CD4-positive, alpha-beta T cell treated with Interleukin-10 for 1 hour (primary cell): ENCODE measurements at places on chromosomes 5 and 9.

DNA sequence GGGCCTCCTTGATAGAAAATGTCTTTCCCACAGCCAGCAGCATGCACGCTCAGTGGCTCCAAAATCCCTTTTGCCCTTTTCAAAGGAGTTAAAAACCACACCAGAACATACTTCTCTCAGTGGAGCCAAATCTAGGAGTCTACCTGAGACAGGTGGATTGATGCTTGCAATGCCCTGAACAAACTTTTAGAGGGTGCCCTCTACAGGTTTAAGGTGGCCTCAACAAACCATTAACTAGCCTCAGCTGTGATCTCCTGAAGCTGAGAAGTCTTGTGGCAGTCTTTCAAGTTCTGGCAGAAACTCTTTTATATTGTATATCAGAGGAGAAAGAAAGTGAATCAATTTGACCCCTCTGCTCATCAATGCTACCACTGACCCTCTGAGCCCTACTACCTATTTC, 125.4 kb downstream of the MED27 start:
- DNase-seq, result no peak

- peak; percentile 57 for DNase-seq
Observed at GRCh38 chr9:127862075-127863011, 7.9 kb upstream of the ENG start.

- DNase-seq, result peak; percentile 72
Observed at GRCh38 chr9:133532937-133533668, 1.4 kb upstream of the ADAMTSL2 start.

GRCh38 chr9:114373960-114374730, 13.6 kb downstream of the AKNA start:
- DNase-seq, result no peak

GRCh38 chr5:135344349-135344748, 54.7 kb downstream of the MACROH2A1 start:
- no peak for DNase-seq

GRCh38 chr5:73818357-73818756, 192.4 kb downstream of the ARHGEF28 start:
- no peak for DNase-seq

DNA sequence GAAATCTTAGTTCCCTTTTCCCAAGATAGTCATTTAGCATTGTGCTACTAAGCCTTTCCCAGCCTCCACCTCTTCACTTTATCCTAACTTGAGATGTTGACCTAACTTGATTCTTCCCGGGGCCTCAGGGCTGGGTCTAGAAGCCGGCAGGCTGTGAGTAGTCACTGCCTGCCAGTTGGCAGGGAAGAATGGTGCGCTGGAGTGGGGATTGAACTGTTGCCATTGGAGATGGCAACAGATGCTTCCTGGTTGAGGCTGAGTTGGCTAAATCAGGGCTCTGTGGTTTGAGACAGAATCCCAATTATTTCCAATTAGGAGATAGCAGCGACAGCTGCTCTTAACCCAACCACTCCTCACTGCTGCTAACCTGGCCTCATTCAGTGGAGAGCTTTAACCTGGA, 343.1 kb downstream of the BRINP1 start:
- DNase-seq, result no peak

DNA sequence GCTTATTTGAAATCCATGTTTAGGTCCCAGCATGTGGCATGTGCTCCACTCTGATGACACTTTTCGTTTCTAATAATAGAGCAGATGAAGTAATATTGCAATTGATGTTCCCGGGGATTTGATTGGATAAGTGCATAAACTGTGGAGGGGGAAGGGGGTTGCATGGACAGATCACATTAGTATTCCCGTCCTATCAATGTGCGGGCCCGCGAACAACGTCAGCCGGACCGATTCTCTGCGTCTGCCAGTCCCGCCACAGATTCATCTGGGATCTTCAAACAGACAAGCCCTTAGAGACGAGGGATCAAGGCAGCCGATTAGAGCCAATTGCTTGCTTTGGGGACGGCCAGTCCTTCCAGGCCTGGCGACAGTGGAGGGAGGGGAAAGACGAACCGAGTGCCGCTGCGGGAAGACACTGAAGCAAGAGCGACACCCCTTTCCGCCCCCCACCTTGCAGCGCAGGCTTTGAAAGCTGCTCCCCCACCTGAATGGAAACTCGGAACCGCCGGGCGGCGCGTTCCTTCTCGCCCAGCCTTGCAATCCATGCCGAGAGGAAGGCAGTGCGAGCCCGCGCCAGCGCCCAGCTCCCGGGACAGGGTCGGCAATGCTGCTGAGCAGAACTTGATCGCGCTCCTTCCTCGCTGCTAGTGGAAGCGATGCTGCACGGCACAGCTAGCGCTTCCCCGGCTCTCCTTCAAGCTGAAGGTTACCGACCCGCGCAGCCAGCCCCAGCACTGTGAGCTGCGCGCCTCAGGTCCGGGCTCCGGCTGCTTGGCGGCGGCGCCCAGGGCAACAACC, at the start of gene RGS7BP:
TSS of gene RGS7BP (plus strand) at position 247 of the 798 bp plus-strand sequence. CDS start 610 bp downstream, outside the sequence.
- DNase-seq, result no peak

DNA sequence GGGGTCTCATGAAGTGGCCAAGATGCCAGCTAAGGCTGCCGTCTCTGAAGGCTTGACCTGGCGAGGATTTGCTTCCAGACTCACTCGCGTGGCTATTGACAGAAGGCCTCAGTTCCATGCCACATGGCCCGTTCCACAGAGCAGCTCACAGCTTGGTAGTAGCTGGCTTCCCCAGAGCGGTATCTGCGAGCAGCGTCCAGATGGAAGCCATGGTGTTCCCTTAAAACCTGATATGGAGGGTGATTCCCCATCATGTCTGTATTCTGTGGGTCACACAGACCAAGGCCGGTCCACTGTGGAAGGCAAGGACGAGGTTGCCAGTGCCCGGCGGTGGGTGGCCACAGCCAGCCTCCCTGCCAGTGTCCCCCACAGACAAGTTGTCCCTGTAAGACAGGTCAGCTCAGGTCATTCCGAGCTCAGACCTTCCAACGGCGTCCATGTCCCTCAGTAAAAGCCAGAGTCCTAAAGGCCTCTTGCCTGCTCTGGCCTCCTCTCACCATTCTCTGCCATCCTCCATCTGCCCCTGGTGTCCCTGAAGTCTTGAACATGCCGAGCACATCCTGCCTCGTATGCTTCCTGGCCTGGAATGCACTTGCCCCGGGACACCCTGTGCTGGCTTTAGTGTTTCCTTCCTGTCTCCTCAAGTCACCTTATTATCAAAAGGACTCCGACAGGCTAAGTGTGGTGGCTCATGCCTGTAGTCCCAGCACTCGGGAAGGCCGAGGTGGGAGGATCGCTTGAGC, 61.3 kb upstream of the LRRTM2 start:
- DNase-seq, result no peak

GRCh38 chr5:132426525-132427138, 57.1 kb downstream of the SLC22A5 start:
- peak; percentile 69 for DNase-seq

DNA sequence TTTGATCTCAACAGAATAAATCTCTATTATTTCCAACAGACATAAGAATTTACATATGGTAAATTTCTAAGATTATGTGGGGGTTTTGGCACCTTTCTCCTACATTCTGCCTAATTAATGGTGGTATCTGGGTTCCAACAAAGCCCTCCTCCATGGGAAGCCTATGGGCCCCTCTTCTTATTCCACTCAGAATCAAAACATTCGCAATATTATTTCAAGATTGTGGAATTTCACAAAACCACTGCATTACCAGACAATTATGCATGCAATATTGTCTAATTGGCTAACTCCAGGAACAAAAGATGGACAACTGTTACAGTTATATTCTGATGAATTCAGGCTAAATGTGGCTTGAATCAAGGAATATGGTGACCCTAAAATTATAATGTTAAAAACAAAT, 434.0 kb downstream of the NFIB start:
- DNase-seq, result no peak

DNA sequence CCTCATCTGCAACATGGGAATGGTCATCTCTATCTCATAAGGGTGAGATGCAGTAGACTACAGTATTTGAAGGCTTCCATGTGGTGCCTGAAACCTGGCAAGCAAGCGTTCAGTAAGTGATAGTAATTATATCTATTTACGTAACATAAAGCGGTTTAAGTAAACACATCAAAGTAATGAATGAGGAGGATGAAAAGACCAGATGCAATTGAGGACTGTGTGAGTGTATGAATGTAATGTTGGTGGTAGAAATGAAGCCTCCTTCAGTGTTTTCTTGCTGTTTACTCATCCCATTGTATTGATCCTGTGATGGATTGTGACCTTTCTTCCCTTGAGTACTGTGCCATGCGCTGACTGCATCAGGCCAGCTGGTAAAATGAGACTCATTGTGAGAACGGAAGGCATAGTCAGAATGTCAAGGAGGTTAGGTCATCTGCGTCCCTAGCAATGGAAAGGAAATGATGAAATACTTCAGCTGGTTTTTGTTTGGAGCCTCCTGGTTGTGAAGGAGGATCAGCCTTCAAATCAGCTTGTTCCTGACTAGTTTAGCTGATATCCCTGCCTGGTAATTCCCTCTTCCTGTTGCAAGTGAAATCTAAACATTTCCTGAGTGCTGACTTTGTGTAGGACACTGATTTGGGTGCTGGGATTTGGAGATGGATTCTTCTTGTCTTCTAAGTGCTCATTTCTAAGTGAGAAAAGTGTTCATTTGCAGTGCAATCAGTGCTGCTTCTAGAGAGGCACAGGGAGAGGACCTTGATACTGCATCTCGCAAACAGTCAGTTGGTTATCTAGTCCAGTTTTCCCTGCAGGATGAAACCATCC, 35.6 kb downstream of the TNFSF8 start:
- no peak for DNase-seq

DNA sequence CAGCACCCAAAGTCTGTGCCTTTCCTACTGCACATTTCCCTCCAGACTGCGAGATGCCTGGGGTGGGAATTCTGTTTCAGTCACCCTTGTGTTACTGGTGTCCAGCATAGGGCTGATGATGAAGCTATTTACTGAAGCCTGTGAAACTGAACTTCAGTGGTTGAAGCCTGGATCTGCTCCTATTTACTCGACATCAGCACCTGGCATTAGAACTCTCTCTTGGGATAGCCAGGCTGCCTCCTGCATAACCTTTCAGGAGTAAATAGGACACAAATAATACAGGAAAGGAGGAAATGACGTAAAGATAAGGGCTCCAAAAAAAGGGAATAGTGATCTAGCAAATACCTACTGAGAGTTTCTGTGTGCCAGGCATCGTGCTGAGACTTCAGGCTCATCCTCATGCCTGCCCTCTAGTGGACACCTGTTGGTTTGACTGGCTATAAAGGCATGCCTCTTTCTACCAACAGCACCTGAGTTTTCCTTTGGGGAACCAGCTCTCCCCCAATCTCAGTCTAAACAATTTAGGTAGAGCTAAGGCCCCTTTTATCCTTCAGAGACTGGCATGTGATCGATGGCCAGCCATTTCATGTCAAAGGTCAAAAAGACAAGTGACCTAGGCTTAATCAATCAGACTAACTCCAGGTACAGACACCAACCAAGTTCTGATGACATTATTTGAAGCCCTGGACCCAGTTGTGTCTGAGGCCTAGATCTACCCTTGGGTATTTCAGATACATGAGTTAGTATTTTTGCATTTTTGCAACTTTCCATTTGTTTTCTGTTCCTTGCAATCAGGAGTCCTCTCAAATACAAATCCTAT, 192.1 kb upstream of the TRIM32 start:
- peak; percentile 16 for DNase-seq

DNA sequence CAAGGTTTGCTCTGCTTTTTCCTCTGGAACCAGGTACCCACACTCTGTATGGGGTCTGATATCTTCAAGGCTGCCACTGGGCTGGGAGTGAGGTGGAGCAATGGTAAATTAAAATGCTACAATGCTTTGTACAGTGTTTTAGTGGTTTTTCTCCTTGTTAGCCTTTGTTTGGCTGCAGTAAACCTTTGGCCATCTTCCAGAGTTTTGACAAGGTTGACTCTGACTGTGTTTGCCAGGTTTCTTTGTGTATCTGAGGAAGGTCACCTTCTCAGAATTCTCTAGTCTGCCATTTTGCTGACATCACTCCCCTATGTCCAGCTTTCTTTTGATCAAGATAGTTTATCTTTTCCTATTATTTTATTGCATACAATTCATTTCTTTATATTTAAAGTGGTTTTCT, 11.2 kb downstream of the SPATA31D1 start:
- no peak for DNase-seq
